ENCODE measurements at places on chromosomes 16 and 17. TPM values are rescaled to one million over a fixed set of nuclear protein-coding genes. Genes with fewer than 3 reads are reported as not detected.

The MYO15A gene
- 0.26 TPM for total RNA-seq

The KCNJ18 gene
- not detected for total RNA-seq

The BAIAP3 gene
- 1.1 TPM for total RNA-seq

The KCNJ2 gene
- total RNA-seq: 0.05 TPM

All from A549 treated with dexamethasone at 1 μM for 4 hours (cell line).